ENCODE measurements at places on chromosomes 13 and 19.

GRCh38 chr19:2719920-2720776 lies 1.0 kb downstream of the DIRAS1 start:
- DNase-seq: no peak

GRCh38 chr13:21668732-21669275 lies 2.1 kb upstream of the FGF9 start:
- no peak for DNase-seq

- no peak for DNase-seq
Measured at GRCh38 chr13:29568731-29569130, 26.8 kb downstream of the SLC7A1 start.

DNA sequence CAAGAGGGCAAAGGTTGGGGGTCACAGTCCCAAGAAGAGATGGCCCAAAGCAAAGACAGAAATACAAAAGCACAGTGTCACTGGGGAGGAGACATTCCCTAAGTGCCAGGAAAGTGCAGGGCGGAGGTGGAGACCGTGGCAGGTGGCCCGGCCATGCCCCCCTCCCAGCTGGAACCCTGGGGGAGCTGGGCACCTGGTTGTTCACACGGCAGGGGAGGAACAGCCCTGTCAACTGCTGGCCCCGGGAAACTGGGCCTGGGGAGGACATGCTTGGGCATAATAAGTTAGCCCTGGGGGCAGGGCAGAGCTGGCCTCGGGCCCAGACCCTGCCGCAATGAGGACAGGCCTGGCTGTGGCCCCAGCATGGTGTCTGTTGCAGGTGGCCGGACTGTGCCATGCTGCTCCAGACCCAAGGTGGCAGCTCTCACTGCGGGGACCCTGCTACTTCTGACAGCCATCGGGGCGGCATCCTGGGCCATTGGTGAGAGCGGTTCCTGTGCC lies 7.4 kb downstream of the HPN start:
- DNase-seq: no peak

Data from MV-4-11 (cell line).